ENCODE measurements at places on chromosomes 7 and 10. TPM values are rescaled to one million over a fixed set of nuclear protein-coding genes. Genes with fewer than 3 reads are reported as not detected.
A peak's percentile ranks its signal among the peaks of the same experiment; 100 is the strongest.

ADCY1 gene
- total RNA-seq = 3.0 TPM

ASB4 gene
- total RNA-seq = not detected

DNA sequence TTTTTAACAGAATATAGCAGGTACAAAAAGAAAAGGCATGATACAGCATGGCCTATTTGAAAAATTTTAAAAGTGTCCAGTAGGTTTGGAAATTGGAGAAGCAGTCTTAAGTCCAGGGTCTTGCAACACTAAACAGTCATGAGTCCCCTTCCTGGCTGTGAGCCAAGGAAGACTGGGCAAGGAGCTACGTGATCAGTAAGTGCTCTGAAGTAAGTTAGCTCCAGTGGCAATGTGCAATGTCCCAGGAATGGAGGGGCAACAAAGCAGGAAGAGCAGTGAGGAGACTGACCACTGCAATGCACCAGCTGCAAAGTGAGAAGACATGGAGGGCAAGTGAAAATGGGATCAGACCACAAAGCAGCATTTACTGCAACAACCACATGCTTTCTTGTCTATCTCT, 72.9 kb upstream of the GRID1 start:
- peak; percentile 85 for DNase-seq

DNA sequence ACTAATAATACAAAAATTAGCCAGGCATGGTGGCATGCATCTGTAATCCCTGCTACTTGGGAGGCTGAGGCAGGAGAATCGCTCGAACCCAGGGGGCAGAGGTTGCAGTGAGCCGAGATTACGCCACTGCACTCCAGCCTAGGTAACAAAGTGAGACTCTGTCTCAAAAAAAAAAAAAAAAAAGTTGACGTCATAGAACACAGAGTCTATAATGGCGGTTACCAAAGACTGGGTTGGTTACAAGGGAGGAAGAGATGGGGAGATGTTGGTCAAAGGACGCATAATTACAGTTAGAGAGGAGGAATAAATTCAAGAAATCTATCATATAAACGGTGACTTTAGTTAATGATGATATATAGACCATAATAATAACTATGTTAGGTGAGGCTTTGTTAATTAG, 309.7 kb upstream of the HGF start:
- DNase-seq = no peak

DNA sequence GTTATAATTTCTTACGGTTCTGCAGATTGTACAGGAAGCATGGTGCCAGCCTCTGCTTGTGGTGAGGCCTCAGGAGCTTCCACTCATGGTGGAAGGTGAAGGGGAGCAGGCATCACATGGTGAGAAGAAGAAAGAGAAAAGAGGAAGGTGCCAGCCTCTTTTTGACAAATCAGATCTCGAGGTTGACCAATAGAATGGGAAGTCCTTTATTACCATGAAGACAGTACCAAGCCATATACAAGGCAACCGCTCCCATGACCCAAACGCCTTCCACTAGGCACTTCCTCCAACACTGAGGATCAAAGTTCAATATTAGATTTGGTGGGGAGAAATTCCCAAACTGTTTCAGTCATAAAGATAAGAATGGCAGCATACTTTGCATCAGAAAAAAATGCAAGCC, 502.8 kb downstream of the GLRX3 start:
- DNase-seq = no peak

DNA sequence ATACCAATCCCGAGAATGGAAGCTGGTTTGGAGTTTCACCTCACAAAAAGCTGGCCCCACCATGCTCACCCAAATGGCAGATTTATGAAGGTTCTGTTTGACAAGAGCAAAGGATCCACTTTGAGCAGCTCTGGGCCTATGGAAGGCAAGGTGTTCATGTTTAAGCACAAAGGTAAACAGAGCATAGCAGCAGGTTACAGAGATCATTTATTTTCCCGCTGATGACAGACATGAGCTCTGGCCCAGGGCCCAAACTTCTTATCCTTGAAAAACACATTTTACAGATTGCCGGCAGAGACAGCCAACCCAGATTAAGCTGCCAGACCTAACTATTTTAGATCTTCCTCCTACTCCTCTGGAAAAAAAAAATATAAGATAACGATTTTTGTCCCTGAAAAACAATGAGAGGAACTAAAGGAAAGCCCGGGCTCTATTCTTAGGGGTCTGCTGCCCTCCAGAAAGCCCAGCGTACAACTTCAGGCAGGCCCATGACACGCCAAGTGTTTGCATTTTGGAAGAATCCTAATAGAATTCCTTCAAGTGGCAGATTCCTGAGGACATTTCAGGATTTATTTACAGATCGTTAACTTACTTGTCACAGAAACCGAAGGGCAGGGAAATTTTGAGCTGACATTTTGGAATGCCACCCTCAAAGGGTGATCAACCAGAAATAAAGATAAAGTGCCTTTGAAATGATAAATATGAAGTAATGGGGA, 40.0 kb downstream of the SYPL1 start:
- DNase-seq = no peak

DNA sequence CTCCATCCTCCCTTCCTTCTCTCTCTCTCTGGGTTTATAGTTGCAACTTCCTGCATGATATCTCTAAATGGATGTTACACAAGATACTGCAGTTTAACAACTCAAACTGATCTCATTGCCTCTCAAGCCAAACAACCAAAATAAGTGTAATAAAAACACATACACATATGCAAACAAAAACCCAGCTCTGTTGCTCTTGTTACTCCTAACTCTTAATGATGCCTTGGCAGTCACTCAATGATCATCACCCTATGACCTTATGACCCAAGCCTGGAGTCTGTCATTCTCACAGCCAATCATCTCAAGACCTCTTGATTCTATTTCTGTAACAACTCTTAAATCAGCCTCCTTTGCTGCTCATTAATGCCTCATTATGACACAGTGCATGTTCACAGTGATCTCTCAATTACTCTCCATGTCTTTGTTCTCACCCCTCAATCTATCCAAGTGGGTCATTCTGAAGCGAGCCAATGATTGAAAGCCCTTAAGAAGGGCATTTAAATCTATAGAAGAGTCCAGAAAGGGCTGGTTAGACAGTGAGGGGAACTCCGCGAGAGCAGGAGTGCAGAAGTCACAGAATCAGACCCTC, 210.9 kb downstream of the INHBA start:
- no peak for DNase-seq
